Heart left ventricle (tissue), 16 donors: ENCODE measurements at places on chromosomes 12 and 14. TPM values are rescaled to one million over a fixed set of nuclear protein-coding genes. Genes with fewer than 3 reads are reported as not detected.

PMCH gene
- not detected for total RNA-seq

- no peak overlapping the region for H3K4me3 ChIP-seq
- H3K27ac ChIP-seq, result no peak overlapping the region
- peaks cover 4% of the 10 kb centered on the region for H3K27me3 ChIP-seq
- H3K36me3 ChIP-seq, result no peaks in the 10 kb centered on the region
- no peak for DNase-seq
These were observed 146.0 kb upstream of the RPH3A start for GRCh38 chr12:112645586-112645985.

DNA sequence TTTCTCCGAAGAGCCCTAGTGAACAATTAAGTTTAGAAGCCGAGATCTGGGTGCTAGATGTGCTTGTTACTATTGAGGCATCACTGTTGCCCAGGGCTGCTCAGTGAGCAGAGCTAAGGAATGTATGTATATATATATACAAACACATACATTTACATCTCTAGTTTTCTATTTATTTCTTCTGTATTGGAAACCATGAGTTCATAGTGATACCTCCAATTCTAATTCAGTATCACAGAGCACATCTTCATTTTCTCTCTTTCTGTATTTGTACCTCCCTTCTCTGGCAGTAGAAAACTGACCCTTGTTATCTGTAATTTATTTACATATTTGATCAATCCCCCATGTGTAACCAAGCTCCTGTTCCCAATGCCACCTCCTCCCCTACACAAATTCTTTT is 40.7 kb upstream of the FUT8 start:
- peaks cover 4% of the 10 kb centered on the region for H3K27me3 ChIP-seq
- H3K27ac ChIP-seq, result no peak overlapping the region
- H3K4me3 ChIP-seq, result no peak overlapping the region
- no peaks in the 10 kb centered on the region for H3K4me1 ChIP-seq
- H3K36me3 ChIP-seq, result no peaks in the 10 kb centered on the region
- DNase-seq, result no peak

DNA sequence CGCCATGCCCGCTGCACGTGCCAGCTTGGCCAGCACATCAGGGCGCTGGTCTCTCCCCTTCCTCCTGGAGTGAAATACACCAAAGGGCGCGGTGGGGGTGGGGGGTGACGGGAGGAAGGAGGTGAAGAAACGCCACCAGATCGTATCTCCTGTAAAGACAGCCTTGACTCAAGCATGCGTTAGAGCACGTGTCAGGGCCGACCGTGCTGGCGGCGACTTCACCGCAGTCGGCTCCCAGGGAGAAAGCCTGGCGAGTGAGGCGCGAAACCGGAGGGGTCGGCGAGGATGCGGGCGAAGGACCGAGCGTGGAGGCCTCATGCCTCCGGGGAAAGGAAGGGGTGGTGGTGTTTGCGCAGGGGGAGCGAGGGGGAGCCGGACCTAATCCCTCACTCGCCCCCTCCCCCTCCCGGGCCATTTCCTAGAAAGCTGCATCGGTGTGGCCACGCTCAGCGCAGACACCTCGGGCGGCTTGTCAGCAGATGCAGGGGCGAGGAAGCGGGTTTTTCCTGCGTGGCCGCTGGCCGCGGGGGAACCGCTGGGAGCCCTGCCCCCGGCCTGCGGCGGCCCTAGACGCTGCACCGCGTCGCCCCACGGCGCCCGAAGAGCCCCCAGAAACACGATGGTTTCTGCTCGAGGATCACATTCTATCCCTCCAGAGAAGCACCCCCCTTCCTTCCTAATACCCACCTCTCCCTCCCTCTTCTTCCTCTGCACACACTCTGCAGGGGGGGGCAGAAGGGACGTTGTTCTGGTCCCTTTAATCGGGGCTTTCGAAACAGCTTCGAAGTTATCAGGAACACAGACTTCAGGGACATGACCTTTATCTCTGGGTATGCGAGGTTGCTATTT is 914 bp upstream of the CCND2 start:
- peaks cover 15% of the 10 kb centered on the region for H3K36me3 ChIP-seq
- H3K27me3 ChIP-seq, result peaks cover 8% of the 10 kb centered on the region
- peaks cover 66% of the 10 kb centered on the region for H3K4me1 ChIP-seq
- DNase-seq, result peak; percentile 67
- H3K4me3 ChIP-seq, result peak overlapping the region; percentile 87
- peak overlapping the region; percentile 89 for H3K27ac ChIP-seq

DNA sequence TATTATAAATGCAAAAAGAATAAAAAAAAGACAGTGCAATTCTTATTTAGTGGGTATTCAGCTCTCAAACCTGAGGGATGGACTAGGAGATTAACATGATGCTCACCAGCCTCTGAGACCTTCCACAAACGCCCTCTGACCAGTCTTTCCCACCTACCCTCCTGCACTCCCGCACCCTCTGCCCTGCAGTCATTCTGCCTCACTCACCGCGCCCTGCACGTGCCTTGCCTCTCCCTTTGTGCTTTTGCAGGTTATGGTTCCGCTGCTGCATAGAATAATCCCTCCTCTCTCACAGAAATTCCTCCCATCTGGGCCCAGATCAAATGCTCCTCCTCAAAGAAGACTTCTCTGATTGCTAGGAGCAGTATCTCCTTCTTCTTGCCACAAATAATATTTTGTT is 28.5 kb upstream of the TMCC3 start:
- no peaks in the 10 kb centered on the region for H3K27me3 ChIP-seq
- H3K4me3 ChIP-seq, result no peak overlapping the region
- DNase-seq, result no peak
- H3K27ac ChIP-seq, result no peak overlapping the region
- H3K36me3 ChIP-seq, result no peaks in the 10 kb centered on the region
- H3K4me1 ChIP-seq, result peaks cover 16% of the 10 kb centered on the region

- H3K4me3 ChIP-seq, result no peak overlapping the region
- H3K27ac ChIP-seq, result peak overlapping the region; percentile 77
- no peak for DNase-seq
- H3K4me1 ChIP-seq, result peaks cover 37% of the 10 kb centered on the region
These were observed 2.4 kb upstream of the A2M start for GRCh38 chr12:9118158-9118557.

- DNase-seq, result peak; percentile 27
- no peaks in the 10 kb centered on the region for H3K36me3 ChIP-seq
- H3K27me3 ChIP-seq, result no peaks in the 10 kb centered on the region
- no peaks in the 10 kb centered on the region for H3K4me1 ChIP-seq
- no peak overlapping the region for H3K27ac ChIP-seq
- H3K4me3 ChIP-seq, result no peak overlapping the region
These were observed 155.4 kb downstream of the DIO2 start for GRCh38 chr14:80055667-80056496.

DNA sequence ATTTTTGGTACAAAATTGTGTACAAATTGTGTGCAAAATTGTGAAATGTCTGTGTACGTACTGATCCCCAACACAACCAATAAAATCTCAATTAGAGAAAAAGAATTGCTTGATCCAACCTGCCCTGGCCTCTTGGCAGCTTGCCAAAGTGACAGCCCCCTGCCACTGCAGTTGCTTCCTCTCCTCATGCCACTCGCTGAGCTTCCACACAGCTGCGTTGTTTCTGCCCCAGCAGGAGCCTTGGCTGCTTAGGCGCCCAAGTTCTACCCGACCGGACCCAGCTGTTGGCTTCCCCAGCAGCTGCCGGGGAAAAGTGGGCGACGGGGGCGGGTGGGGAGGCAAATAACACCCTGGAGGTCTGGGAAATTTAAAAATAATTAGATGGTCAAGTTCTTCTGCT is 171.8 kb upstream of the ATF7IP start:
- H3K4me1 ChIP-seq, result no peaks in the 10 kb centered on the region
- no peaks in the 10 kb centered on the region for H3K27me3 ChIP-seq
- H3K36me3 ChIP-seq, result no peaks in the 10 kb centered on the region
- no peak for DNase-seq
- no peak overlapping the region for H3K27ac ChIP-seq
- H3K4me3 ChIP-seq, result no peak overlapping the region

GRCh38 chr12:130064999-130065398 is 97.3 kb upstream of the FZD10 start:
- peaks cover 18% of the 10 kb centered on the region for H3K27me3 ChIP-seq
- H3K4me1 ChIP-seq, result no peaks in the 10 kb centered on the region
- no peak for DNase-seq
- no peaks in the 10 kb centered on the region for H3K36me3 ChIP-seq
- H3K4me3 ChIP-seq, result no peak overlapping the region

GRCh38 chr14:81193924-81194633 is 26.7 kb downstream of the GTF2A1 start:
- H3K4me1 ChIP-seq, result no peaks in the 10 kb centered on the region
- H3K27ac ChIP-seq, result no peak overlapping the region
- no peak for DNase-seq
- H3K27me3 ChIP-seq, result no peaks in the 10 kb centered on the region

SMCO2 gene
- total RNA-seq, result not detected

- no peaks in the 10 kb centered on the region for H3K27me3 ChIP-seq
These were observed 72.3 kb upstream of the KRAS start for GRCh38 chr12:25322918-25323531.

AJUBA gene
- 13.0 TPM for total RNA-seq

AMIGO2 gene
- 2.1 TPM for total RNA-seq

AMN gene
- not detected for total RNA-seq

DNA sequence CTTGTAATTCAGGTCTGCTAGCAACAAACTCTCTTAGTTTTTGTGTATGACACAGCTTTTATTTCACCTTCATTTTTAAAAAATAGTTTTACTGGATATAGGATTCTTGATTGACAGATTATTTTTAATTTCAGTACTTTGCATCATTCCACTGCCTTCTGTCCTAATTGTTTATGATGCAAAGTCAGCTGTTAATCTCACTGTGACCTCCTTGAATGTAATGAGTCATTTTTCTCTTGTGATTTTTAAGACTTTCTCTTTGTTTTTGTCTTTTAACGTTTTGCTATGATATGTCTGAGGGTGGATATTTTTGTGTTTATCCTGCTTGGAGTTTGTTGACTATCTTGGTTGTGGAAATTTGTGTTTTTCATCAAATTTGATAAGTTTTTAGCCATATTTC is 126.3 kb upstream of the FBXO33 start:
- H3K4me3 ChIP-seq, result no peak overlapping the region
- no peak for DNase-seq
- H3K27ac ChIP-seq, result no peak overlapping the region
- no peaks in the 10 kb centered on the region for H3K36me3 ChIP-seq
- no peaks in the 10 kb centered on the region for H3K4me1 ChIP-seq
- no peaks in the 10 kb centered on the region for H3K27me3 ChIP-seq

GRCh38 chr14:55323910-55324309 is 52.7 kb downstream of the FBXO34 start:
- no peak for DNase-seq
- no peak overlapping the region for H3K4me3 ChIP-seq
- no peaks in the 10 kb centered on the region for H3K27me3 ChIP-seq
- peaks cover 2% of the 10 kb centered on the region for H3K36me3 ChIP-seq
- no peak overlapping the region for H3K27ac ChIP-seq
- H3K4me1 ChIP-seq, result peaks cover 11% of the 10 kb centered on the region

ZBTB42 gene
- 7.4 TPM for total RNA-seq

DNA sequence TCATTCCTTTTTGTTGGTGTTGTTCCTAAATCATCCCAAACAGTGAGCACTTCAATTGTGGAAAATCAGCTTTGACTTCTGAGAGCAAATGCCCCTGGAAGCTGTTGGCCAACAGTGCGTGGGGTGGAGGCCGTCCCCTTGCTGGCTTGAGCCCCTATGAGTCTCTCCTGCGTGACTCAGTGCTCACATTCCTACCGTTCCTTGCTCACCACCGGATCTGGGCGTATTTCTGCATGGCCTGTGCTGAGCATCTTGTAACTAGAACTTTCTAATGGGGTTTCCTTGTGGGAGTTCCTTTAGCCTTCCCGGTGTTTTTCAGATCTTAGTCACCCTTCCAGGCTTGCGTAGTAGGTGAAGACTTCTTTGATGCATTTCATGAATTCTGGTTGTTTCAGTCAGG is 14.7 kb downstream of the SERPINA1 start:
- H3K4me1 ChIP-seq, result no peaks in the 10 kb centered on the region
- no peaks in the 10 kb centered on the region for H3K36me3 ChIP-seq
- H3K27ac ChIP-seq, result no peak overlapping the region
- H3K4me3 ChIP-seq, result no peak overlapping the region

DNA sequence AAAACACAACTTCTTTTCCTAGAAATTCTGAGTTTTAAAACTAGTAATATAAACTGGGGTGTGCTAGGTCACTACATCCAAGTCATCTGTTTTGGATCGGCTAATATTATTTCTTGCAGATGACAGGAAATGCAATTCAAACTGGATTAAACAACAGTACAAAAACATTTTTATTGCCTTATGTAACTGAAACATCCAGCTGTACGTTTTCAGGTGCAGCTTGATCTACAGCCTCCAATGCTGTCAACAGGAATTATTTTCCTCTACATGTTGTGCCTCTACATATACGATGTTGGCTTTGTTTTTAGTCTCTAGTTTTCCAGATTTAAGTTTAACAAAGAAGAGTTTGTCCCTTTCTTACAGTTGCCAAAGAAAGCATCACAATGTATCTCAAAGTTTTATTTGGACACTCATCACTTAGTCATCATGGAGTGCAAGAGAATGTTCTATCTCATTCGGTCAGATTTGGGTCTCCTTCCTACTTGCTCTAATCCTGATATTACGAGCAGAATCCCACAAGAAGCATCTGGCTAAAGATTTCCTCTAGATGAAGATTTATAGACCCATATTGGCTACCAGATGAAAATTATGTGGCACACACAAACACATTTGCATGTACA is 326.7 kb downstream of the SLC6A15 start:
- no peak overlapping the region for H3K4me3 ChIP-seq
- H3K4me1 ChIP-seq, result no peaks in the 10 kb centered on the region
- H3K27ac ChIP-seq, result no peak overlapping the region
- no peaks in the 10 kb centered on the region for H3K27me3 ChIP-seq
- H3K36me3 ChIP-seq, result no peaks in the 10 kb centered on the region

GRCh38 chr12:4353785-4354208 is 25.7 kb downstream of the FGF23 start:
- H3K36me3 ChIP-seq, result no peaks in the 10 kb centered on the region
- no peak overlapping the region for H3K4me3 ChIP-seq
- no peak for DNase-seq
- H3K27me3 ChIP-seq, result no peaks in the 10 kb centered on the region
- H3K27ac ChIP-seq, result no peak overlapping the region

DNA sequence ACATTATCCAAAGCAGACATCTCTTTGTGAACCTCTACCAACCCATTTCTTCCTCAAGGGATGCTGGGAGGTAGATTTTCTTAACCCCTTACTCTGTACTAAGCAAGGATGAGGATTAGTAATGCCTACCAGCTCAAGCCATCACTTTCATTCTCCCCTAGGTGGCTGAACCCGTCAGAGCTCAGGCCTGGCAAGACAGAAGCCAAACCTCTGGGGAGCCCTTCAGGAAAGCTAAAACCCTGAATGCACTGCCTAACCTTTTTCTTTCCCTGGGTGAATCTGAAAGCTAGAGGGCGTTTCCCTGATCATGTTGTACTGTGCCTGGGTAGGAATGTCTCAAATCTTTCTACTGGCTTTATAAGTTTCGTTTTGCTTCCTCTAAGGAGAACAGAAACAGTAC is 617.3 kb downstream of the RPL10L start:
- H3K4me3 ChIP-seq, result no peak overlapping the region
- DNase-seq, result no peak
- no peaks in the 10 kb centered on the region for H3K27me3 ChIP-seq
- no peaks in the 10 kb centered on the region for H3K4me1 ChIP-seq
- H3K36me3 ChIP-seq, result no peaks in the 10 kb centered on the region
